Breast epithelium (tissue), 4 donors: ENCODE measurements at places on chromosomes 13 and 19. TPM values are rescaled to one million over a fixed set of nuclear protein-coding genes. Genes with fewer than 3 reads are reported as not detected.
A peak's percentile ranks its signal among the peaks of the same experiment; 100 is the strongest.

GRCh38 chr13:97798171-97798821 lies 155.2 kb upstream of the IPO5 start:
- H3K4me3 ChIP-seq: no peak overlapping the region
- no peaks in the 10 kb centered on the region for H3K36me3 ChIP-seq
- H3K27me3 ChIP-seq: no peaks in the 10 kb centered on the region
- no peak overlapping the region for H3K27ac ChIP-seq
- no peaks in the 10 kb centered on the region for H3K4me1 ChIP-seq

DNA sequence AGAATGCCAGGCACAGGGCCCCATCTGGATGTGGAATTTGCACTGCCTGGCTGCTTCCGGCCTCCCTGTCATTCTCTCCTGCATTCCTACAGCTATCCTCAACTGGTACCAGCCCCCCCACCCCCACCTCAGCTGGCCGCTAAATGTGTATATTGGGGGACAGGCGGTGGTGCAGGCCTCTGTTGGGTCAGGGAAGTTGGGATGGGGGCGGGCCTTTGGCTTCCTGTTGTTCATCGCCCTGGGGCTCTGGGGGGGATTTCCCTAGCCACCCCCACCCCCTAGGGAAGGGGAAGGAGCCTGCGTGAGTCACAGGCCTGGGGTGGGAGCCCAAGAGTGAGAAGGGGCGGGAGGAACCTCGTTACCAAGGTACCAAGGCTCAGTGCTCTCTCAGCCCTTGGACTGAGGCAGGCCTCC lies 10.6 kb downstream of the POU2F2 start:
- DNase-seq: no peak
- H3K27ac ChIP-seq: no peak overlapping the region
- no peak overlapping the region for H3K4me3 ChIP-seq
- H3K4me1 ChIP-seq: no peaks in the 10 kb centered on the region
- H3K27me3 ChIP-seq: no peaks in the 10 kb centered on the region
- H3K36me3 ChIP-seq: no peaks in the 10 kb centered on the region

DNA sequence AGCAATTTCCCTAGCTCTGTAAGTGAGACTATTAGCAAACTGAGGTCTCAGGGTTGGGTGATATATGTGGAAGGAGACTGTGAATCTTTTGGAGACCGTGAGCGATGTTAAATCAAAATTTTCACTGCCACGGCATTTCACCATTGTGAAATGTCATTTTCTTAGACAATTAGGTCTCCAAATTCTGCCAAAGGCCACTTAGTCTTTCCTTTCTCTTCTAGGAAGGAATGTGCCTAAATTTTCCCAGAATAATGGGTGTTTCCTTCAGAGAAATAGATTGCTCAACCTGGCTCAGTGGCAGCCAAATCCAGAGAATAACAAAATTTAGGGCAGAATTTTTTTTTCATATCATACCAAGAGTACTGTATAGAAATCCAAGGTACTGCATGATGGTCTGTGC lies 64.5 kb upstream of the SCEL start:
- H3K27me3 ChIP-seq: no peaks in the 10 kb centered on the region
- no peaks in the 10 kb centered on the region for H3K4me1 ChIP-seq
- H3K36me3 ChIP-seq: no peaks in the 10 kb centered on the region
- no peak overlapping the region for H3K4me3 ChIP-seq
- no peak for DNase-seq

DNA sequence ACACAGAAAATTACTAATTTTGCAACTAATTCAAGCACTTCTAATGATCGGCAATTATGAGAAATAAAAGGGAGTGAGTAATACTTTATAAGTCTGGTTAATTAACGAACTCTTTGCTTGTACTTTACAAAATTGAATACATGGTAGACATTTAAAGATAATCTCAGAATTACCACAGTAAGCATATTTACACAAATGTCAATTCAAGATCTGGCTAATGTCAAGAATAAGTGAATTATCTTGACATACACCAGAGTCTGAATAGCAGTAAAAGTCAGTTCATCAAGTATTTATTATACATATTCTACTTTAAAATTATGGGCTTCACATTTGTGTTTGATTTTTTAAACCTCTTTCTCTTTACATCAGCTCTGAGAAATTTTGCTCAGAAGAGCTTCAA lies 643.4 kb downstream of the OLFM4 start:
- no peak overlapping the region for H3K27ac ChIP-seq
- H3K4me1 ChIP-seq: no peaks in the 10 kb centered on the region
- DNase-seq: no peak
- no peaks in the 10 kb centered on the region for H3K36me3 ChIP-seq

The VWA8 gene
- 18.4 TPM for total RNA-seq

- DNase-seq: no peak
- H3K4me3 ChIP-seq: no peak overlapping the region
- H3K27me3 ChIP-seq: no peaks in the 10 kb centered on the region
- H3K4me1 ChIP-seq: no peaks in the 10 kb centered on the region
These were observed 202.4 kb downstream of the LMO7 start for GRCh38 chr13:75838366-75839005.

DNA sequence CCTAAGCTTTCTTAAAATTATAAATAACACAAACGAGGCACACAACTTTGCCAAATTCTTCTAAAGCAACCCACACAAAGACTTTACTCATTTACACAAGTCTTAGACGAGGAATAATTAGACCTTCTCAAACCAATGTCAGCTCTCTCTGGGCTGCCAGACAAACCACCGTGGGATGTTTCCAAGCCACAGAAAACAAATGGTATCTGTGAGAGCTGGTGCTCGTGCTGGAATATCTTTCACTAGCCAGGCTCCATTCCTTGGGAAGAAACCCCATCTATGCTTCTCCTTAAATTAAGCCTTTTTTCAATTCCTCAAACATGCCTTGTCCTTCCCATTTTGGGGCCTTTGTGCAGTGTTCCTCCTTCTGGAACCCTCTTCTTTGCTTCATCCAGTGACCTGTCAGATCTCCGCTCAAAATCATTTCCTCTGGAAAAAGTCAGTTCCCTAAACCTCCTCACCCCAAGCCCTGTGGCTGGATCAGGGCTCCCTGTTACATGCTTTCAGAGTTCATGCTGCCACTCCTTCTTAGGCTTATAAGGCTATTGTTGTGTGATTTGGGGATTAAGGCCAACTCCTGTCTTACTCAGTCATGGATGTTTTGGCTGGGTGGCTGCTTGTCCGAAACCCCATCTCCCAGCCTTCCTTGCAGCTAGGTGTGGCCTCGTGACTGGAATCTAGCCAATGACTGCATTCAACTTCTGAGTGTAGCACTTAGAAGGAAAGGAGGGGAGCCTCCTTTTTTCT lies 64.2 kb upstream of the GTF2F2 start:
- H3K27me3 ChIP-seq: no peaks in the 10 kb centered on the region
- peaks cover 4% of the 10 kb centered on the region for H3K4me1 ChIP-seq
- no peak for DNase-seq
- H3K36me3 ChIP-seq: no peaks in the 10 kb centered on the region

DNA sequence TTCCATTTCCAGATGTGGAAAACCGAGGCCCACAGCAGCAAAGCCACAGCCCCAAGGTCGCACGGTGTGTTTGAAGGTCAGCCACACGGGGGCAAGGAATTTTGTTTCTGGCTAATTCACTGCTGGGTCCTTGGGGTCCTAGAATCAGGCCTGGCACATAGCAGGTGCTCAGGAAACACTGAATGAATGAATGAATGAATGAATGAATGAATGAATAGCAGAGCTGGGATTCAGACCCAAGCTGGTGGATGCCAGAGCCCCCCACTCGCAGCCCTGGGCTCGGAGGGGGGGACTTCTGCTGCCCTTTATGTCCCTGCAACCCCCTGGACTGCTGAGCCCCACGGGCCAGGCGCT lies 37.0 kb downstream of the ZNRF4 start:
- H3K4me3 ChIP-seq: no peak overlapping the region
- no peaks in the 10 kb centered on the region for H3K4me1 ChIP-seq
- H3K27ac ChIP-seq: no peak overlapping the region
- DNase-seq: no peak
- no peaks in the 10 kb centered on the region for H3K36me3 ChIP-seq

The SSC5D gene
- total RNA-seq: 3.6 TPM

The MPND gene
- 6.1 TPM for total RNA-seq

GRCh38 chr19:45809643-45810159 lies 5.4 kb downstream of the RSPH6A start:
- DNase-seq: no peak
- no peaks in the 10 kb centered on the region for H3K27me3 ChIP-seq
- H3K27ac ChIP-seq: no peak overlapping the region
- no peaks in the 10 kb centered on the region for H3K36me3 ChIP-seq
- H3K4me1 ChIP-seq: no peaks in the 10 kb centered on the region

- no peak for DNase-seq
- H3K36me3 ChIP-seq: no peaks in the 10 kb centered on the region
These were observed 5.8 kb downstream of the CEBPA start for GRCh38 chr19:33296488-33296971.

The POMP gene
- 65.5 TPM for total RNA-seq

The ZIM2 gene
- 1.3 TPM for total RNA-seq

GRCh38 chr19:18969931-18970659 lies 29.1 kb upstream of the HOMER3 start:
- H3K4me1 ChIP-seq: no peaks in the 10 kb centered on the region
- H3K36me3 ChIP-seq: no peaks in the 10 kb centered on the region
- DNase-seq: no peak
- peak overlapping the region; percentile 88 for H3K27ac ChIP-seq
- H3K4me3 ChIP-seq: no peak overlapping the region

GRCh38 chr13:33050161-33050560 lies 33.9 kb downstream of the KL start:
- no peak overlapping the region for H3K4me3 ChIP-seq
- no peak for DNase-seq
- H3K27ac ChIP-seq: no peak overlapping the region
- no peaks in the 10 kb centered on the region for H3K4me1 ChIP-seq
- no peaks in the 10 kb centered on the region for H3K27me3 ChIP-seq

The ZNF808 gene
- 35.1 TPM for total RNA-seq

The NCR1 gene
- total RNA-seq: 0.33 TPM

The TEKTIP1 gene
- total RNA-seq: not detected
